ENCODE measurements at places on chromosomes 7 and 10.

- DNase-seq: no peak
Measured at GRCh38 chr10:97904018-97904381, 54.4 kb downstream of the GOLGA7B start.

DNA sequence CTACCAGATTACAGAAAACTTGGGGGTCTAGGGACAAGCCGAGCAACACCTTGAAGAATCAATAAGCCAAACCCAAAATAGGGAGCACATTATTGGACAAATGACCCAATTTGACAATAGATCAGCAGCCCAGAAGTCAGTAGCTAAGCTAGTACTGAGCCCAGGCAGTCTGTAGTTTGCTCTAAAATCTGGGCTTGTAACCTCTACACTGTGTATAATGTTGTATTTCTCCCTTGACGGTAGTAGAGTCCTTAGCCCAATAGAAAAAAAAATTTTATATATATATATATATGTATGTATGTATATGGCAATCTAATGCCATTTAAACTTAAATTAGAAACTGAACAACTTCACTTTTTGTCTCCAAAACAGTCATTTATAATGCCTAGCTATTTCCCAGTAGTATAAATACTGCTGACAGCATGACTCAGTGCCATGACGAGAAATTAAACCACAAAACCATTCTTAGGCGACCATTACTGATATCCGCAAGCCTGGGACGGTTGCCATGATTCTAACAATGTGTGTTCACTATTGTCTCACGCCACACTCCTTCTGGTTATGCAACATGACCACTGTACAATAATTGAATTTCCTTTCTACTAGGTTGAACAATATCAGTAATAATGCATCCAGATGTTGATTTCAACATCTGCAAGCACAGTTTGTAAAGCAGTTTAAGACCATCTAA lies 110.5 kb downstream of the IPMK start:
- no peak for DNase-seq

DNA sequence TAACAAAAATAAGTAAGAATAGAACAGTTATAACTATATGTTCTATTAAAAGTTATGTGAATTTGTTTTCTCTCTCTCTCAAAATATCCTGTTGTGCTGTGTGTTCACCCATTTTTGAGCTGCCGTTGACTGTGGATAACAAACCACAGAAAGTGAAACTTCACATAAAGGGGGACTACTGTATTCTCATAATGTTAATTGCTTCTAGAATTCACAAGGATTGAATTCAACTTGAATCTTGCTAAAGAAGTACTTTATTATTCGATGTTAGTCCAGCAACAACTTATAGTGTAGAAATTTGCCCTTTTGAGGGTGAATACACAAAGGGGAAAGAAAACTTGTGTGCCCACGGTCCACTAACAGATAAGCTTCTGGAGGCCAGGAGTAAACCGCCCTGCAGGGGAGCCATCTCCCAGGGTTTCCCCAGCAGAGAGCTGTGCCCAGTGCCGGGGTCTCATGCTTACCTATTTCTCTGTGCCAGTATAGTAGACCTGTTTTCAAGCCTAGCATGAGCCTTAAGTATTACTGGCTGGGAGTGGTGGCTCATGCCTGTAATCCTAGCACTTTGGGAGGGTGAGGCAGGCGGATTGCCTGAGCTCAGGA lies 87.1 kb downstream of the KAT6B start:
- no peak for DNase-seq

DNA sequence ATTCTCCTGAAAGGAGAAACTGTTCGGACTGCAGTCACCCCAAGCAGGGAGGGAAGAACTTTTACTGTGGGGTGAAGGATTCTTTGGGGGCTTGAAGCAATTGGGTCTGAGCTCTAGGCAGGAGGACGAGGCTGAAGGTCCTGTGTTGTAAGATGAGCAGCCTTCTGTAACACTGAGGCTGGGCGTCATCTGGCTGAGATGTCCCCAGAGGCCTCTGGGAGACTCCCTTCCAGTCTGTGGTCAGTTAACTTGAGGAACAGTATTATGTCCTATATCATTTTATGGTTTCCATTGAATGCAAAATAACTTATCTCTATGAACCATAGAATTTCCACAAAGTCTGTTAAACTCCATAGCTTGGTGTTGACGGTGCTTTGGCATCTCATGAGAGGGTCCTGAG lies 26.3 kb downstream of the FIGNL1 start:
- no peak for DNase-seq

DNA sequence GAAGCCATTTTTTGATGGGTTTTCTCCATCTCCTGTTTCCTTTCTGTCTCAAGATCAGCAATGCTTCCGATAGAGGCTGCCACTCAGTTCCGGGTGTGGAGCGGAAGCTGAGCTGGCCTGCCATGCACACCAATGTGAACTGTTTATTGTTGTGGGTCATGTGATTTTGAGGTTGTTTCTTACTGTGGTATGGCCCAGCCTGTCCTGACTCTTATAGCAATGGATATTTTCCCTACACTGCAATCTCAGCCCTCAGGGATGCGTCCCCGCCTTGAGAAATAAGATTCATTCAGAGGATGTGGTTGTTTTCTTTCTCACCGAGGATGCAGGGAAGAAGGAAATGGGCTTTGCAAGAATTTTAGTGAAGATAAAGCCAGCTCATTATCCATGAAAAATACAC lies 134.7 kb downstream of the PFKFB3 start:
- DNase-seq: no peak

DNA sequence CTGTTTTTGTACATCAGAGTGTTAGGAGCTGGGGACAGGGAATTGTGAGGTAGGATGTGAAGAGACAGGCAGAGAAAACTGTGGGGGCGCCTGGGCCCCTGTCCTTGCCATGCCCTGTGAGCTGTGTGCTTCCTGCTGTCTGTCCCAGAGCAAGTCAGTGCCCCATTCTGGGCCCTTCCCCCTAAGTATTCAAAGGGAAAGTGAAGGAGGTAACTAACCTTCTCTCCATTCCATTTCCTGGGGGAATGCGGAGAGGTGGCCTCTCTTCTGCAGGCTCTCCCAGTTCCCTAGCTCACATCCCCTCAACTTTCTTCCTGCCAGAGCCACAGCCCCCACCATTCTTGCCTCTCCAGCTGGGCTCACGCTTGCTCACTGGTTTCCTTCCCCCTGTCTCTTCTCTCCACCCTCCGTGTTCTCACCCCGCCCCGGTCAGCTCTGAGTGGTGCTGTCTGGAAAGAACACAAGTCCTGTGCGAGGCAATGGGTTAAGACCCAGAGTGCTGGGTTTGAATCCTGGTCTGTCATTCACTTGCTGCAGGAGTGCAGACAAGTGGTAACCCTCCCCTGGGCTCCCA lies 9.7 kb upstream of the VSIR start:
- no peak for DNase-seq

DNA sequence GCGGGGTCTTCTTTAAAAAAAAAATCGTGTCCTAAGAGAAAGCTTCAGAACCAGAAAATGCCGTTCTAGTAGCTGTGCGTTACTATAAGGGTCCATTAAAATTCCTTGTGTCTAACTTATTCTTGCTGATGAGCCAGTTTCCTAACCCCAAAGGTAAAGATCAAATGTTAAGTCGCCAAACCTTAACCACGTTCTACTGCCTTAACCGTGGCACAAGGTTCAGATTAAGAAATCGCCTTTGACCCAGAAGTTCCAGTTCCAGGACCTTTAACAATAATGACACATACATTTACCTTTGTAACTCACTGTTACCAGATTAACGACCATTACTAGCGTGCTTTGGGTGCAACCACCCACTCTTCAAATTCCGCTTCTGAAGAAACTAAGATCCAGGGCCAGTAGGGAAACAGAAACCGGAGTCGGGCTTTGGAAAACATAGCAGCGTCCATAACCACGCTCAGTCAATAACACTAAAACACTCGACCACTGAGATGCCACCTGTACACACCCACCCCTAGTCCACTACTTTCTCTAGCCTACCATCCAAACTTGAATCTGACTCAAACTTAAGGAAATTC lies 620 bp downstream of the BET1 start:
- no peak for DNase-seq

DNA sequence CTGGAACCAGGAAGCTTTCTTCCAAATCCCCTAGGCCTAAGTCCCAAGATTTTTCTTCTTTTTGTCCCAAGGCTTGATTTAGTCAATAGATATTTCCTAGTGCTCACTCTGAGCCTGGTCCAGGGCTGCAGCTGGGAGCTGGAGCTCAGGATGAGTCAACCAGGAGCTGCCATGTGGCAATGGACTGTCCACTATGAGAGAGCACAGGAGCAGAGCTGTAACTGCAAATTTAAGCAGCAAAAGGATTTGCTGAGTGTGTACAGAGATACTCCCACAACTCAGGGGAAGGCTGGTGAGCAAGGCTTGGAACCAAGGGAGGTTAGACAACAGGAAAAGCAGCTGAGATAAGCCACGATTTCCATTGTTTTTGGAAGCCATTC lies 92.1 kb upstream of the CXCL12 start:
- DNase-seq: no peak

DNA sequence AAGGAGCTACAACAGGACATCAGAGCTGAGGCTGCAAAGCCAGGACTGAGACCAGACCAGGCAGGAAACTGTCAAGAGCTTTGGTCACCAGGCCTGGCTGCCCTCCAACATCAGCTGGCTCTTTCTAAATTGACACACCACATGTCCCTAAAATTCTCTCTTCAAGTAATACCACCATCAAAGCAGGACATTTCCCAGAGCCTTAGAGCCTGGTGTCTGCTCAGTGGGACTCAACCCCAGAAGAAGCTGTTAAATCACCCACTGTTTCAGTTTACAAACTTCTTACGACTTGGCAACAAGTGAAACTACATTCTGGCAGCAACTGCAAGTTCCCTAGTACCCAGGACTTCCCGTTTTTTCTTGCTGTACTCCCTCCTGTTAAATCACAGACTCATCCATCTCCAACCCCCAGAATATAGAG lies 3.8 kb upstream of the IL6 start:
- no peak for DNase-seq

DNA sequence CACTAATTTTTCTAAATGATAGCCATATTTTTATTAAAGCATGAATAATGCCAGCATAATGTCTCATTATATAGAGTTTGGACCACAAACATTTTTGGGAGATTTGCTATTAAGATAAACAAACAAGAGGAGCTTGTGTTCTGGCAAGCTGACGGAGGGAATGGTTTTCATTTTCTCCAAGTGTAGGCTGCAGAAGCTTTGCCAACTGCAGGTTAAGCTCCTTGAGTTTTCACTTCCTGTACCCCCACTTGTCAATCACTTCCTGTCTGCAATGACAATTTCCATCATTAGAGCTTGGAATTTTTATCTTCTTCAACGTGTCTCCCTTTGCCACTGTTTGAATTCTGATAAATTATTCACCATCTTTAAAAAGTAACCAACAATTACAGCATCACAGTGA lies 13.4 kb downstream of the EBF3 start:
- no peak for DNase-seq

DNA sequence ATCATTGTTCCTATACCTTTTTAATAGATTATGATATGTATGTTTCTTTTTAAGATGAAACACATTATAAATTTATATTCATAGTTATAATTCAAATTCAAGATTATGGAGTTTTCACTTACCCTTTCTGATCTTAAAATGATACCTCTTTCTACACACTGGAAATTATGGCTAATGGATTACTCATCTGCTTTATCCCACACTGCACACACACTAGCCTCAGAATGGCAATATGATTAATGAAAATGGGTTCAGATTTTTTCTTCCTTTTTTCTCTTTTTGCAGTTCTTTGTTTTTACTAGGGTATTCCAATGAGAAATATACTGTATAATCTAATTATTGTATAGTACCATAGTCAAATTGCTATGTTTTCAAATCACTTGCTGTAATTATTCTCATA lies 82.3 kb upstream of the FZD1 start:
- no peak for DNase-seq

DNA sequence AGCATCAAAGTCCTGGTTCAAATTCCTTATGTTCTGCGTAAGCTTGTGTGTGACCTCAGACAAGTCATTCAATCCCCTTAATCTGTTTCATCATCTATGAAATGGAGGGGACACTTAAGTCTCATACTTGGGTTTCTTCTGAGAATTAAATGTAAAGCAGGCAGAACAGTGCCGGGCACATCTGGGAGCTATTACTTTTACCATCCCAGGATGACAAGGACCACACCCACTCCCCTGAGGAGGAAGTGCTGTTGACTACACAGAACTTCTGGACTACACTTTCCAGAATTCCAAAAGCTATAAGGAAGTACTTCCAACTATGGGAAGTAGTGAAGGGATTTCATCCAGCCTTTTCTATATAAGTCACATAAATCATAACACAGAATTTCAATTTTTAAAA lies 294.9 kb downstream of the IPMK start:
- DNase-seq: no peak

DNA sequence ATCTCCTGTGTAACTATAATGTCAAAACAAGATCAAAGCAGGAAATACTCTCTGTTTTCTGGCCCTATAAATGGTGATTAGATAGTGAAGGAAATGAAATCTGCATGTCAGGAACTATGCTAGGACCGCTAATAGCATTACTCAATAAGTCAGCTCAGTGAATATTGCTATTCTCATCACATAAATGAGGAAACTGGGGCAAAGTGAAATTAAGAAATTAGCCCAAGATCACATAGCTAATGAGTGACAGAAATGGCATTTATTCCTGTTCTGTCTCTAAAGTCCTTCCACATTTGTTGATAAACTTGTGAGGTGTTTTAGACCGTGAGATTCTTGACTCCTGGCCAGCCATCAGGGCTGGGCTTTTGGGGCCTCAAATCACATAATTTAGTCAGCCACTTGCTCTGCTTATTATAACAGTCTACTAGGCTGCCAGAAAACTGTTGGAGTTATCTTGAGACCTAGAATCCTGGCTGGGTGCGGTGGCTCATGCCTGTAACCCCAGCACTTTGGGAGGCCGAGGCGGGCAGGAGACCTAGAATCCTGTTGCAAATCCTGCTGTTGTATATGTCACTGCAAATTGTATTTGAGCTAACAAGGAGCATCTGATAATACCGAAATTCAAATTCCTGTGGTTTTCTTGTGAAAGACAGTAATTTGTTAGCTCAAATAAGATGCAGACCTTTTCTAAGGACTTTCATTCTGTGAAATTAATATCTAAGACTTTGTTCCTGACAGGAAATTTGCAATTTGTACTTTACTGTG lies 66.5 kb upstream of the SHTN1 start:
- no peak for DNase-seq

DNA sequence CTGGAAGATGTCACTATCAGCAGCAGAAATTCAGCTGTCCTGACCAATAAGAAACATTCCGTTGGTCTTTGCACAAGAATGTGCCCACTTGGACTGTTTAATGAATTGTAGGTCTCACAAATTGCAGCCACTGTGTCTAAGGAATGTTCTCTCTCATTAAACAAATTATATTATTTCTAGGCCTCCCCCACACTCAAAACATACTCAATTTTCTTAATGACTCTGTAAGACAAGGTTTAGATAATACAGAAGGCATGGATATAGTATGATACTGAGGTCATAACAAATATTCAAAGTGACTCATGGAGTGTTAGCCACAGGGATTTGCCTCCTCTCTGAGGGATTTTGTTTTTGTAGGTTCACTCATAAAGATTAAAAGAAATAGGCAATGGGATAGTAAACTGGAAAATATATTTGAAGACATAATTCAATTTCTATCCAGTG lies 197.5 kb downstream of the PTN start:
- no peak for DNase-seq
